ENCODE measurements at places on chromosomes 11 and 22. TPM values are rescaled to one million over a fixed set of nuclear protein-coding genes. Genes with fewer than 3 reads are reported as not detected.

PATE4 gene
- not detected for total RNA-seq

SYT9 gene
- not detected for total RNA-seq

KRTAP5-10 gene
- total RNA-seq = not detected

OR52A1 gene
- not detected for total RNA-seq
